Colonic mucosa (tissue), 4 donors: ENCODE measurements at places on chromosomes 4 and X. TPM values are rescaled to one million over a fixed set of nuclear protein-coding genes. Genes with fewer than 3 reads are reported as not detected.

GRCh38 chr4:1321486-1321885, 25.5 kb upstream of the UVSSA start:
- no peak for DNase-seq

DNA sequence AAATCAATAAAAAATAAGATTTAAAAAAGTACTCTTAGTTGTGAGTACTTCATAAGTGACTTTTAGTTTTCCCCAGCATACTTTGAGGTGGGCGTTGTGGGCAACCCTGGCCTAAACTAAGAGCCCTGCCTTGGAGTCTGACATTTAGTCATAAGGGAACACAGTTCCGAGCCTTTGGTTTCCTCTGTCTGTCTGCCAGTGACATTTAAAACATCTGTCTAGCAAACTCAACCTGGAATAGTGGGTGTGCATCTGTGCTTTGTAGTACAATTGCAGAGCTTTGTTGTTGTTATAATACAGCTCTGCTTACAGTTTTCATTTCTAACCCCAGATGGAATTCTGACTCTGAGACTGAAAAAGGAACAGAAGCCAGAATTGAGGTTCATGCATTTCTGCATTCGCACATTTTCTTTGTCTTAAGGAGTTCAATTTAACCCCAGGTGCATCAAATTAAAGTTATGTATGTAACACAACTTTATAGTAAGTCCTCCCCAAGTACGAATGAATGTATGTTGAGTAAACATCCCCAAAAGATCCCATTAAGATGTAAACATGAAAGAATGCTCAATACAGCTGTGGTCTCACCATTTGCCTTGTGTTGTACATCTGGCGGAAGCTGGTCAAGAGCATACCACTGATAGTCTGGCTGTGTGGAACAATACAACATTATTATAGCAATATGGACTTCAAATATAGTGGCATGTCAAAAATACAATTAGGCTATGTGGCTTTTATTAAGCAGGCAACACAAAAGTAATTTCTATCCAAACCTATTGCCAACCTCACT, 25.9 kb downstream of the TNIP3 start:
- no peak for DNase-seq

- DNase-seq: no peak
Measured at GRCh38 chrX:9647431-9647830, 118.2 kb downstream of the GPR143 start.

DNA sequence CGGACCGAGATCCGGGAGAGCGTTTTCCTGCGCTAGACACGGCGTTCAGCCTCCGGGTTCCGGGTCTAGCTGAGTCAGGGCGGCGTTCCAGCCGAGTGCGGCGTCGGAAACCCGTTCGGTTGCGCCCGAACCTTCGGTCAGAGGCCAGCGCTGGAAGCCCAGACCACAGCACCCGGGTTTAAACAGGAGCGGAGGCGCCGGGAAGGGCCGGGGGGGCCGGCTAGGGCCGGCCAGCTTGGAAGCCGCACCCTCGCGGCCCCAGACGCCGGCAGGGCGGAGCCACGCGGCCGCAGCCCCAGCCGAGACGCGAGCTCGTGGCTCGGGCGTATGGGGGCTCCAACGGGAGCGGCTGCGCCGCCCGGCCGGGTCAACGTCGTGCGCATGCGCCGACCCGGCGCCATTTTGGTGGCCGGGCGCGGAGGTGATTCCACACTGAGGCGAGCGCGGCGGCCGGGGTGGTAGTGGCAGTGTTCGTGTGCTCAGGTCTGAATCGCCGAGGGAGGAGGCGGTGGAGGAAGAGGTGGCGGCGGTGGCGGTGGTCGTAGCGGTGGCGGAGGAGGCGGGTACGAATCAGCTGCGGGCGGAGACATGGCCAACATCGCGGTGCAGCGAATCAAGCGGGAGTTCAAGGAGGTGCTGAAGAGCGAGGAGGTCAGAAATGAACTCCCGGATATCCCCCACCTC, at the start of gene UBE2K:
UBE2K (plus strand) TSS at position 397 of the 684 bp plus-strand sequence; CDS start at position 589, 192 bp downstream.
- DNase-seq: peak; percentile 87

- no peak for DNase-seq
Measured at GRCh38 chr4:99679204-99679603, 21.6 kb upstream of the C4orf54 start.

GRCh38 chr4:169407217-169407845, 136.6 kb upstream of the SH3RF1 start:
- DNase-seq: no peak

DNA sequence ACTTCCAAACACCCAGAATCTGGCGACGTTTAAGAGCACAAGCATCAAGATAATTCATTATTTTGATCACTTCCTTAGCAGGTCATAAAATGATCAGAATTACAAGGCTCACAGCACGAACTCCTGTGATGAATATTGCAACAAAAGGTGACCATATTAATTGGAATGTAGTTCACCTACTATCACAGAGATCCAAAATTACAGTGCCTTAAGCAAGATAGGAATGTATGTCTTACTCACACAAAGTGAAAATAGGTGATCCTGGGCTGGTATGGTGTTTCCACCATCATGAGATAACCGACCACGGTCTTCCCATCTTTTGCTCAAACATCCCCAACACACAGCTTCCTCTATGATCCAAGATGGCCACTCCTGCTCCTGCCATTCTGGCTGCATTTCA, 131.2 kb downstream of the SCFD2 start:
- no peak for DNase-seq

DNA sequence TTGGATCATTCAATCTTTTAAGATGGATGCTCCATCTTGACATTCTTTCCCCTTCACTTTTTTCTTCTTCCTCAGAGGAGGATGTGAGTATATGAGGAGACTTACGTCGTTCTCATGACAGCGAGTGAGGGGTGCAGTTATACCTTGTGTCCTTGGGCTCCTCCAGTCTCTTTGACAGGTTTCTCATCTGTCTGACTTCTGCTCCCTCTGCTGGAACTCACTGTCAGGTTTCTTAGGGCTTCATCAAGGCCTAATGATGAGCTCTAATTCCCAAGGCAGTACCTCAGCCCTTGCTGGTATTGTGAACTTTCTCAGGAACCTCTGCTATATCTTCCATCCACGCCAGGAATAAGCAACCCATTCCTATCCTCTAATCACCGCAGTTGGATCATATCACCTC, 237.8 kb upstream of the ADGRL3 start:
- no peak for DNase-seq

DNA sequence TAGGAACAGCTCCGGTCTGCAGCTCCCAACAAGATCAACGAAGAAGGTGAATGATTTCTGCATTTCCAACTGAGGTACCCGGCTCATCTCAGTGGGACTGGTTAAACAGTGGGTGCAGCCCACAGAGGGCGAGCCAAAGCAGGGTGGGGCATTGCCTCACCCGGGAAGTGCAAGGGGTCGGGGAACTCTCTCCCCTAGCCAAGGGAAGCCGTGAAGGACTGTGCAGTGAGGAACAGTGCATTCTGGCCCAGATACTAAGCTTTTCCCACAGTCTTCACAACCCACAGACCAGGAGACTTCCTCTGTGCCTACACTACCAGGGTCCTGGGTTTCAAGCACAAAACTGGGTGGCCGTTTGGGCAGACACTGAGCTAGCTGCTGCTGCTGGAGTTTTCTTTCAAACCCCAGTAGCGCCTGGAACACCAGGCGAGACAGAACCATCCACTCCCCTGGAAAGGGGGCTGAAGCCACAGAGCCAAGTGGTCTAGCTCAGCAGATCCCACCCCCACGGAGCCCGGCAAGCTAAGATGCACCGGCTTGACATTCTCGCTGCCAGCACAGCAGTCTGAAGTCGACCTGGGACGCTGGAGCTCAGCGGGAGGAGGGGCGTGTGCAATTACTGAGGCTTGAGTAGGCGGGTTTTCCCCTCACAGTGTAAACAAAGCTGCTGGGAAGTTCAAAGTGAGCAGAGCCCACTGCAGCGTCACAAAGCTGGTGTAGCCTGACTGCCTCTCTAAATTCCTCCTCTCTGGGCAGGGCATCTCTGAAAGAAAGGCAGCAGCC, 84.6 kb downstream of the THOC2 start:
- peak; percentile 56 for DNase-seq

DNA sequence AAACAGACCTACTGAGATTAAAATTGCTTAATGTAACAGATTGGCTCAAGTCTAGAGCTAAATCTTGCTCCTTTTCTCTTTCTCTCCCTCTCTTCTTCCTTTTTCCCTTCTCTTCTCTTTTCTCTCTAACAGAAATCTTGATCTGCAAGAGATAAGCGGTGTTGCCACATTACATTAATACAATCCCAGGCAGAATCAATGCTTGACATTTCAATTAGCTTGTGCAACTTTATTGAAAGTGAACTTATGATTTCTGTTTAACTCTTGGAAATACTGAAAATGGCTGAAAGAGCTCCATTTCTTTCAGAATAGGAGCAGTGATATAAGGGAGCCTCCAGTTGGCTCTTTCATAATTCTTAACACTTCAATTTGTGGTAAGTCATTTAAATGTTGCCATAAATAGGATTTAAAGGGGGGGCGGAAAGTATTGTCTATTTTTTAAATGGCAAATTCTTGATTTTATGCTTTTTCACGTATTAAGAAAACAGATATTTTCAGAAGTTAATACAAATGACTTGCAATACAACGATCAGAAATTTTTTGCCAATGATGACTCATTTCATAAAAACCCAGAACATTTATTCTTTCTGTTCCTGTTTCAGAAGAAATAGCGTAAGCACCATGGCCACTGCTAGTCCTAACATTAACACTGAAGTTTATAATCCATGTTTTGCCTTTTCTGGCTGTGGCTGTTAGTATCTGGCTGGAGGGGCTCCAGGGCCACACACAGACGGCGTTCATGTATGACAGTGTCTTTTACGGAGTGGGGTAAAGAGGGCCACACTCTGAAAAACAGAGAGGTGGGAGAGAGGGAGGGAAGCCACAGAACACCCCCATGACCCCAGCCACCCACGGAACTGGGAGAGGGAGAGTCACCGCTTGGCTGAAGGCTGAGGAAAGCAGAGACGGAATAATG, 115.7 kb upstream of the FAT1 start:
- no peak for DNase-seq

GRCh38 chr4:110970642-110971041, 347.8 kb upstream of the PITX2 start:
- peak; percentile 70 for DNase-seq

DNA sequence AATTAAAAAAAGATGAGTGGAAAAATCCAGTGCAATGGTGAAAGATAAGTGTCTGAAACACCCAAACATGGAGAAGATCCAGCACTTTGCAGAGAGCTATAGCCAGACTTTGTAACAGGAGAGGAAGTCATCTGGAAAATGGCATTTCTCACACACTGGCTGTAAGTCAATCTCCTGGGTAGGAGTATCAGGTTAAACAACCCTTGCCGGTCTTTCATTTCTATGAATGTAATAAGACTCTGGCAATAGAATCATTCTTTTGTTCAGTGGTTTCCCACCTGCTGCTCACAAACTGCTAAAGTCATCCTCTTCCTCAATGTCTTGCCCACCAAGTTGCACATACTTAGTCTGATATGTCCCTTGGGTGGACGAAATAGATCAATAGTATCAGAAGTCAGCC, 94.0 kb upstream of the ATP8A1 start:
- DNase-seq: no peak

DNA sequence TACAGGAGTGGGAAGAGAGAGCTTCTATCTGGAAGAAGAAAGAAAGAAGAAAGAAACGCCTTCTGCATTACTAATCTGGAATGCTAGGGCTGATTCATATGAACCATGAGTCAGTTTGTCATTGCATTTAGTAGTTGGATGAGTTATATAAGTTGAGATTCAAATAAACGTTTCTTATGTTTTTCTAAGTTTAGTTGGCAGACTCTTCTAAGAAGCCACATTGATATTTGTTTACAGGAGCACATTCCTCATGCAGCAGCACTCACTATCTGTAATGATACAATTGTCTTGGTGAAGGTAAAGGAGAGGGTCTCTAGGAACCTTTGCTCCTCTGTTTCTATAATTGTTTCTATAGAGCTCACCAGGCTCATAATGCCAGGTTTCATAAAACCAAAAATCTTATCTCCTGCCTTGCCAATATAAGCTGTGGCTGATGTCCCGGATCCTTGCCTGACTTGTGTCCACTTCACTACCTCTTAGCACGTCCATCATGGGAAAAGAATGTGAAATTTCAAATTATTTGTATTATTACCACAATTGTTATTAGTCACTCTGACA, 39.5 kb downstream of the HOPX start:
- DNase-seq: no peak

MAMLD1 gene
- 0.93 TPM for total RNA-seq

FAM184B gene
- total RNA-seq: 0.94 TPM
